ENCODE measurements at places on chromosomes 3 and 15.
A peak's percentile ranks its signal among the peaks of the same experiment; 100 is the strongest.

DNA sequence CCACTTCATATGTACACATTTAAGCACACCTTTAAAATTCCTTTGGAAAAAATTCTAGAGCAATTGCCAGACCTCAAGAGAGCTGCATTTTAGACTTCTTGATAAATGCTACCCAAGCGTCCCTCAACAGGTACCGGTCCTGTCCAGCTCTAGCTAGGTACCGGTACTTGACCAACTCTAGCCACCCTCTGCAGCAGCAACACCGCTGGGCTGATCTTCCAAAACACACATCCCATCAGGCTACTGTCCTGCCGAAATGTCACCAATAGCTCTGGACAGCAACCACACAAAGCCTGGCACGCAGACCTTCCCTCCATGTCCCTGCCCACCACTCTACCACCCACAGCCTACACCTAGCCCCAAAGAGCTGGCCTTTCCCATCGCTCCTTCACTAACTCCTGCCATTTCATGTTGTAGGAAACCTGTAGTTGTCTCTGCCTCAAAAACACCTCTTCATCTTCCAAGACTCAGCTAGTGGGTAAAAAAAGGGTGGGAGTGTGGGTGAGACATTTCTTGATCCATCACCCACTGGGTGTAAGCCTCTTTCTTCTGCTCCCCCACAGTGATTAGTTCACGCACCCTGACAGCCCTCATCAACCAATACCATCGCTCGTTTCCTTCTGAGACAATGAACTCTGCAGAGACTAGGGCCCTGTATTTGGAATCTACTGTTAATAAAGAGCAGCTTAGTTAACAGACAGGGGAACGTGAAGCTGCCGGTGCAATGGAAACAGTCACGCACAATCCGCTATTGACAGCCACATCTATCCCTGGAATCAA lies 6.8 kb downstream of the CHSY1 start:
- DNase-seq, result no peak

GRCh38 chr3:37891227-37891626 lies 29.5 kb downstream of the CTDSPL start:
- no peak for DNase-seq

- no peak for DNase-seq
Observed at GRCh38 chr15:63165166-63165859, 8.0 kb upstream of the RPS27L start.

DNA sequence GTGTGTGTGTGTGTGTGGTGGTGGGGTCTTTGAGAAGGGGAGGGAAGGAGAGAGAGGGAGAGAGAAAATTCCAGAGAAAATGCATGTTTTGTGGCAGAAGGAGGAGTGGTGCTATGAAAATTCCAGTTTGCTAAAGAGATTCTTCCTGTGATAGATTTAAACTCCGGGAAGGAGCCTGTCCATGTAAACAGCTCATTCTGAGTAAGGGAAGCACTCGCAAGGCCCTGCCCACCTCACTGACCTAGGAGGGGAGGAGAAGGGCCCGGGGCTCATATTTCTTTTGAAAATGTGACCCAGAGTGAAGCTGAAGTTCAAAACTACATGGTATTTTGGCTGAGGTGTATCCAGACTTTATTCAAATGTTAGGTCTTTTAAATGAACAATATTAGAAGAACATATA lies 41.3 kb downstream of the ADAMTSL3 start:
- DNase-seq, result no peak

DNA sequence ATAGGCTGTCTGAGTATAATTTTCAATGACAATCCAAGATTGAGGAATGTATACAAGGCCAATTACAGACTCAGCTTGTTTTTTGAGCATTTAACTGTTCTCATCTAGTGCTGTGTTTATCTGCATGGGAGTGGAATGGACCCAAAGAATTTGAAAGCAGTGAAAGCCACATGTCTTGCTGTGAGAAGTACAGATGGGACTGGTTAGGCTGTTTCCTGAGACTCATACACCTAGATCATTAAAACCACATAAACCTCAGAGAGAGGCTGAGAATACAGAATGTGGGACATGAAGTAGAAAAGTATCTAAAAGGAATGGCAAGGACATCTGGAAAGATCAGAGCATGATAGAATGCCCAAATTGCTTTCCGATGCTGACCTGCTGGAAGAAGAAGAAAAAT lies 224.6 kb downstream of the NLGN1 start:
- DNase-seq, result no peak

DNA sequence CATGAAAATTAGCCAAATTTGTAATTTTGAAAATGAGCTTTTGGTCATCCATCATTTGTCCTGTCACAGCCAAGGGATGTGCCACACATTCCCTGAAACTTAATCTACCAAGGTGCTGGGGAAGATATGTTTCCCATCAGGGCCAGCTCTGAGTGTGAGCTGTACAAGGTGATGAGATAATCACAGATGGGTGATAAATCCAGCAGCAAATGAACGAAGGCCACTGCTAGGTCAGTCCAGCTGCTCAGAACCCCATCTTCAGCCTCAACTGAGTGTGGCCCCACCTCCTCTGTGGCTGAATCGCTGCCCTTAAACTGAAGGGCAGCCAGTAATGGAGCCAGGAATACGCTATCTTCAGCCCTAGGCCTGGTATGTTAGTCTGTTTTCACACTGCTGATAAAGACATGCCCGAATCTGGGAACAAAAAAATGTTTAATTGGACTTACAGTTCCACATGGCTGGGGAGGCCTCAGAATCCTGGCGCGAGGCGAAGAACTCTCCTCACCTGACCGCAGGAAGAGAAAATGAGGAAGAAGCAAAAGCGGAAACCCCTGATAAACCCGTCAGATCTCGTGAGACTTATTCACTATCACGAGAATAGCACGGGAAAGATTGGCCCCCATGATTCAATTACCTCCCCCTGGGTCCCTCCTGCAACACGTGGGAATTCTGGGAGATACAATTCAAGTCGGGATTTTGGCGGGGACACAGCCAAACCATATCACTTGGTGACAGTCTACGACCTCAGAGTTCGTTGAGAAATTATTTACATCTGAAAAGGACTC lies 553.0 kb downstream of the NTRK3 start:
- no peak for DNase-seq

- no peak for DNase-seq
Observed at GRCh38 chr15:40217166-40217824, 21.6 kb upstream of the PAK6 start.

DNA sequence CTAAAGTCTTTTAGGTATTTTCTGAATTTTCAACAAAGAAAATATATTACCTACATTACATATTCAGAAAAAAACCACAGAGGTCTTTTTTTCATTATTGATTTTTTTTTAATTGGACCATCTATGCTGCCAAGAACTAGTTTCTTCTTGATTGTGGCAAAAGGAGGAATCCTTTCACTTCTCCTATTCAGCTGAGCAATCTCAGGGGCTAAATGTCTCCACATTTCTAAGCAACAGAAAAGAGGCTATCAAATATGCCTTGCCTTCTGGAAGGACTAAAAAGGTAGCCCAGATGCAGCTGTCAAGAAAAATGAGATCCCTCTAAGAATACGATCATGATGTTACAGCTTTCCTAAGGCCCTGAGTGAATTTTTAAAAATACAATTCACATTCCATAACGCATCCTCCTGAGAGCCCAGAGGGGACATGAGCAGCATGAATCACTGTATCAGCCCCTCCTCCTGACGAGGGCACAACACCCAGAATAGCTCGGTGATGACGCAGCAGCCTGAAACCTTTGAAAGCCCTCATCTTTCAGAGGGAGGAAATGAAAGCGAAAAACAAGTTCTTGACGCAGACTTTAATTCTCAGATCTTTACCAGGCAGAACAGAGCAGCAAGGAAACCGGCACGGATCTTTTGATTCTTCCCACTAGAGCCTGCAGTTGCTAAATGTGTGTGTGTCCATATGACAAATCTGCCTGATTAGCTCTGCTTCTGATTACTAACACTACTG lies 24.6 kb downstream of the RUBCN start:
- DNase-seq, result peak; percentile 78

GRCh38 chr3:28856796-28857195 lies 424.1 kb upstream of the RBMS3 start:
- no peak for DNase-seq

DNA sequence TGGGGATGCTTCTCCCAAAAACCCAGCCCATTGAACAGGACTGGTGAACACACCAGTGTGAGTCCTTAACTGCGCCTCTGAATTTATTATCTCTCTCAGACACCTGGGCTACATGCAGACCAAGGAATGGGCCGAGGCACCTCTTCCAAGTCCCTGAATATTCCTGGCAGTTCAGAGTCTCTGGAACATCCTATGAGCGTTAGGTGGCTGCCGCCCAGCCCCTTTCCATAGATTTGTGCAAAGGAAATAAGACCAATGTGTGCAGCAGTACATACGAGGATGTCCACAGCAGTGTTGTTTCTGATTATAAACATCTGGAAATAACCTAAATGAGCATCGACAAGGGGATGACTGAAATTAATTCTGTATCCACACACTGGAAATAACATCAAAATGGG lies 104.9 kb upstream of the RPL32 start:
- no peak for DNase-seq

DNA sequence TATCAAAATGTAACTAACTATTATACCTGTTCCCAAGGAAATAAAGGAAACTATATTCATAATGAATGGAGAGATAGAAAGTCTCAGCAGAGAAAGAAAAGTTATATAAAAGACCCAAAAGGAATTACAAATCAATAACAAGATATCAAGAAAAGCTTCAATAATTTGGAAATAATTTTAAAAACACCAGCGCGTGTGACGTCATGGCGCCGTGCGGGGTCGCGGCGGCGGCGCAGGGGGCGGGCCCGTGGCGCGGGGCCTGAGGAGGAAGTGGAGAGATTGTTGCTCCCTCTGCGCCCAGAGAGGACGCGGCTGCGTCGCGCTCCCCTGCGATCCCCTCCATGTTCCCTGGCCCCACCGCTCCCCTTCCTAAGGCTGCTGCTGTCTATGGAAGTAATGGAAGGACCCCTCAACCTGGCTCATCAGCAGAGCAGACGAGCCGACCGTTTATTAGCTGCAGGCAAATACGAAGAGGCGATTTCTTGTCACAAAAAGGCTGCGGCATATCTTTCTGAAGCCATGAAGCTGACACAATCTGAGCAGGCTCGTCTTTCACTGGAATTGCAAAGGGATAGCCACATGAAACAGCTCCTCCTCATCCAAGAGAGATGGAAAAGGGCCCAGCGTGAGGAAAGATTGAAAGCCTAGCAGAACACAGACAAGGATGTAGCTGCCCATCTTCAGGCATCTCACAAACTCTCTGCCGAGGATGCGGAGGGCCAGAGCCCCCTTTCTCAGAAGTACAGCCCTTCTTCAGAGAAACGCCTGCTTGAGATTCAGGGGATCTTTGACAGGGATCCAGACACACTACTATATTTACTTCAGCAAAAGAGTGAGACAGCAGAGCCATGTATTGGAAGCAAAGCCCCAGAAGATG lies 4.1 kb downstream of the XCR1 start:
- DNase-seq, result no peak

- DNase-seq, result no peak
Observed at GRCh38 chr15:99631255-99631654, 65.5 kb downstream of the MEF2A start.

DNA sequence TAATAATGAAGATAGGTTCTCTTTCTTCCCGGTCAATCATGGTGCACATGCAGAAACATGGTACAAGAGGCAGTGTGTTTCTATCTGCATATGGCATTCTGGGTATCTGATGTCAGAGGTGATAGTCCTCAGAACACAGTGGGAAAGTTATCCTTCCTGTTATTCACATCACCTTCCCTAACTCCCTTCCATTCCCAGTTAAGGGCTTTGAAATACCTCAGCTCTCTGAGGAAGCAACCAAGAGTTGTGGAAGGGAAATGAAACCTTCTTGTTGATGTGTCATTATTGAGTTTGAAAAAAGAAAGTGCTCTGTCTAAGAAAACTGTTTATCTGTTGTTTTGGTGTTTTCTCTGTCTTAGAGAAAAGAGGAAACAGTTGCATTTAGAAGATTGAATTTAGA lies 21.9 kb upstream of the P2RY13 start:
- DNase-seq, result no peak

DNA sequence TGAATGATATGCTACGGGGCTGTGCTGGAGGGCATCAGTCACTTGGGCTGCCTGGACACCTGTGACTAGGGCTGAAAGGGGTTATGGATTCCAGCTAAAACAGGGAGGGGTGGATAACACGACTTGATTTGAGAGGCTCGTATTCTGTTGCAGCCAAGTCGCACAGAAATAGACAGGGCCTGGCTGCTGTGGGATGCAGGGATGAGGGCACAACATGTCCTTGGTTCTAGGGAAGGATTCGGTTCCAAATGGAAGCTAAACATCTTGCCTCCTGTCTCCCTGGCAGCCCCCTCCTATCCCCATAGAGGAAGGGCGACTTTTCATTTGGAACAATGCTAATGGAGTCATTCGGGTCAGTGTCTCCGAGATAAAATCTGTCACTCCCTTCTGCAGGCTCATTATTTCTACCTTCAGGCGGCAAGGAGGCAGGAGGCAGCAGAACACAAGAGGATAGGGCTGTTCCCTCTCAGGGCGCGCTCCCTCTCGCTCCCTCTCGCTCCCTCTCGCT lies 433.8 kb upstream of the RBMS3 start:
- no peak for DNase-seq

- DNase-seq, result no peak
Observed at GRCh38 chr3:184368116-184368515, 6.6 kb downstream of the POLR2H start.
